Memory B cell (primary cell): ENCODE measurements at places on chromosomes 16 and 17.

GRCh38 chr16:4298761-4299522, 16.9 kb upstream of the GLIS2 start:
- no peak for DNase-seq

GRCh38 chr17:81403671-81404534, 8.6 kb downstream of the BAHCC1 start:
- DNase-seq: no peak

DNA sequence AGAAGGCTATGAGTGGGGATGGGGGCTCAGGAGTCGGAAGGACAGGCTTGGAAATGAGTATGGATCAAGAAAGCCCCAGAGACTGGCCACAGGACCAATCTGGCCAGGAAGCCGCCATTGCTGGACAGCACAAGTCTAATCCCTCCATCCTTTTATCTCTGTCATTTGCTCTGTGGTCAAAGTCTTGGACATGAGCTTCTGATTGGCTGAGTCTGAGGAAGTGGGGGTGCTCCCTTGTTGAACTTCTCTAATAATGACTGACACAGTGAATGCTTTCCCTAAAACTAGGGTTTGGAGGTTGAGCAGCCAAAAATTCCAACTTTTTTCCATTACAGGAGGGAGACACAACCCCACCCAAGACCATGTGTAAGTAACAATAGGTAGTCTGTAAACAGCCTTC, 97.4 kb downstream of the MARF1 start:
- no peak for DNase-seq

GRCh38 chr17:80285237-80285920, 24.7 kb downstream of the RNF213 start:
- DNase-seq: no peak

DNA sequence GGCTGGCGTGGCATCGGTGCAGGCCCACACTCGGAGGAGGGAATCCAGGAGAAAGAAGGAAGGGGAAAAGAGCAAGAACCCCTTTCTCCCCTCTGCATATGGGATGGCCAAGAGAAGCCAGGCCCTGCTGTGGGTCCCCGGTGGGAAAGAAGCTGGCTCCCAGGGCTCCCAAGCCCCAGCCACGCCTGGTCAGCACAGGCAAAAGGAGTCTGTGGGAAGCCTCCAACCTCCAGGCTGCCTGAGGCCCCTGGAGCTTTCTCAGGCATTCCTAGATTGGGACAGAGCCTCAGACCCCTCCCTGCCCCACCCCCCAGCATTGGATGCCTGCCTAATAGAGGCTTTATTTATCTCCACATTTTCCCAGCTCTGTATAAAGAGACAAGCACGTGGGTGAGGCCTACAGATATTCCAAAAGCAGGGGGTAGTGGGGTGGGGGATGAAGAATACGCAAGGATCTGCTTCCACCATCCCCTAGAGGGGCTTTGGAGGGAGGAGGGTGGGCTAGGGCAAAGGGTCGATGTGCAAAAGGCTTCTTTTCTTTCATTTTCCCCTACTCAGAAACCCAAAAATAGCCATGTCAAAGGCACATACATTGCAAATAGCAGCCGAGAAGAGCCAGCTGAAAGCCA, 56.4 kb downstream of the MPRIP start:
- no peak for DNase-seq

DNA sequence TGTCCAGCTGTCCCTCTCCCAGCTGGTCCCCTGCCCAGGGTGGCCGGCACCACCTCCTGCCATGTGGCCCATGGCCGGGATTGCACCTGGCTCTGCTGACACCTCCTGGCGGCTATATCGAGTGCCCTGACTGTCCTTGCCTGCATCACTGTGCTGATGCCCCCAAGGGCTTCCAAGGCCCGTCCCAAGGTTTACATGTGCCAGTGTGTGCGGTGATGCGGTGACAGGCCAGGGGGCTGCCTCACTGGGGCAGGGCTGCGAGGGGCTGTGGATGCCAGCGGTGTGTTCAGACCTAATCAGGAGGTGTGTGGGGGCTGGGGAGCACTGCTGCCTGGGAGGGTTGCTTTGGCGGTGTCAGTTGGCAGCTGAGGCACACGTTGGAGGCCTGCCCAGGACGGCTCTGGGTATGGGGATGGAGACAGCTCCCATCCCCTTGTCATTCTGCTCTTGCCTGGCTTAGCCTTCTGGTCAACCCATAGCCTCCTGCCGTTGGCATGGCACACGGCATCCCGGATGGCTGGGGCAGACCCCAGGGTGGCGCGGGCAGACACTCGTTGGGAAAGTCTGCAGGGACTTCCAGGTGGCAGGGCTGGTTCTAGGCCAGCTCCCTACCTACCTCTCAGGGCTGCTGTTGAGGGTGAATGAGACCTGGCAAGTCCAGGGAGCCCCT, 5.5 kb downstream of the MAP2K3 start:
- no peak for DNase-seq

DNA sequence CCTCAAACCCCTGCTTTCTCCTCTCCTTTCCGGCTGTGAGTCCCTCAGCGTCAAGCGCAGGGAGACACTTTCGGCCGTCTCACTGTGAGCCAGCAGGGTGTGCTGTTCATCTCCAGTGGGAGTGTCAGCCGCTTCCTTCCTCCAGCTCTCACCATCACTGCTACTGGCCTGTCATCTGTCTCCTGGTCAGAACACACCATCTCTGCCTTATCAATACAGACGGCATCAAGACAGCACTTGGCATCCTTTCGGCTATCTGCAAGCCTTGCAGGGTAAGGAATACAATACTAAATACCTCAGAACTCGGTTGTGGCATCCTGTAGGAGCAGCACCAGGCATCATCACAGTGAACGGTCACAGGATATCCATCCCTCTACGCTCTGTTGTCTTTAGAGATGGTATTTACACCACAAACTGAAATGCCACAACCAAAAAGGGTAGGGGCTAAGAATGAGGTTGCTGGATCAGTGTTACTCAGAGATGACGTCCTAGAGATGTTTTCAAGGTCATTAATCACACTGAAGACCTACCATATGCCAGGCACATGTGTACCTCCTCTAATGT, 20.7 kb upstream of the CMTM4 start:
- no peak for DNase-seq

DNA sequence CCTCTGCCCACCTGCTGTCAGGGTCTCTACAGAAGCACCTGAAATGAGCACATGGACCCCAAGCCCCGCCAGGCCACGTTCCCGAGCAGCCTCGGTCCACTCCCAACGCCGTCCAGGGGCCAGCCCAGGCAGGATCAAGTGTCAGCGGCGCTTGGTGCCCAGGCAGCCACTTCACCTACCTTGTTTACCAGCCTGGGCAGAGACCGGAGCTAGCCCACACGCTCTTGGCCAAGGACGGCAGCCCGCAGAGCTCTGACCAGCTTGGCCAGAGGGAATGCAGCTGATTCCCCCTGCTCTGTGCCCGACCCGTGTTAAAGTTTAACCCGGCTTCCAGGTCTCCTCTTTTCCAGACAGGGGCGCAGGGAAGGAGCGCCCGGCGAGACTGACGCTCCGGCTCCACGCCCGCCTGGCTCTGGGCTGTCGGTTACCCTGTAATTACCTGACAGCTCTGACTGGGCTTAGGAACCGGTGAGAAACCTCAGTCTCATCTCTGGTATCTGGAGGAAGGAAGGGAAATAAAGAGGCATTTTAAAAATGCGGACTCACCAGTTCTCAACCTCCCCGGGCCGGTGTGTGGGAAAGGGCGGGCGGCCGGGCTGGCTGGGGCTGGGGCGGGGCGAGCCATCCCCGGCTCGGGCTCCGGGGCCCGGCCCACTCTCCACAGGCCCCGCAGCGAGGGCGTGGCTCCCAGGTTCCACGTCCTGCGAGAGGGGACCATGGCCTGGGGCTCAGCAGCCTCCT, 4.6 kb downstream of the KIFC3 start:
- DNase-seq: no peak
